Muscle of back (tissue), 13 donors: ENCODE measurements at places on chromosomes 12 and 14. TPM values are rescaled to one million over a fixed set of nuclear protein-coding genes. Genes with fewer than 3 reads are reported as not detected.

CLEC4D gene
- not detected for polyA plus RNA-seq

LYZ gene
- polyA plus RNA-seq: 73.9 TPM

EPYC gene
- polyA plus RNA-seq: not detected

ITGB7 gene
- 0.73 TPM for polyA plus RNA-seq

WNT1 gene
- polyA plus RNA-seq: not detected

RFX4 gene
- polyA plus RNA-seq: not detected

PLEKHG7 gene
- 0.36 TPM for polyA plus RNA-seq

PMCH gene
- not detected for polyA plus RNA-seq

IL22 gene
- not detected for polyA plus RNA-seq

CACNA1C gene
- polyA plus RNA-seq: 2.6 TPM

RARG gene
- 32.1 TPM for polyA plus RNA-seq

ACSM4 gene
- polyA plus RNA-seq: not detected

ESR2 gene
- 0.50 TPM for polyA plus RNA-seq

NFATC4 gene
- 34.0 TPM for polyA plus RNA-seq

CCDC88C gene
- polyA plus RNA-seq: 14.6 TPM
